Glutamatergic neuron (in vitro differentiated cells): ENCODE measurements at places on chromosomes 12 and 14. TPM values are rescaled to one million over a fixed set of nuclear protein-coding genes. Genes with fewer than 3 reads are reported as not detected.

The RPGRIP1 gene
- not detected for total RNA-seq

The KRT85 gene
- not detected for total RNA-seq

The SNW1 gene
- 71.8 TPM for total RNA-seq

The TEAD4 gene
- 3.8 TPM for total RNA-seq

The NEUROD4 gene
- 206 TPM for total RNA-seq

The TEX52 gene
- total RNA-seq = not detected

The SLC25A21 gene
- total RNA-seq = 0.91 TPM

The CMTM5 gene
- not detected for total RNA-seq

The TAS2R46 gene
- 3.3 TPM for total RNA-seq

DNA sequence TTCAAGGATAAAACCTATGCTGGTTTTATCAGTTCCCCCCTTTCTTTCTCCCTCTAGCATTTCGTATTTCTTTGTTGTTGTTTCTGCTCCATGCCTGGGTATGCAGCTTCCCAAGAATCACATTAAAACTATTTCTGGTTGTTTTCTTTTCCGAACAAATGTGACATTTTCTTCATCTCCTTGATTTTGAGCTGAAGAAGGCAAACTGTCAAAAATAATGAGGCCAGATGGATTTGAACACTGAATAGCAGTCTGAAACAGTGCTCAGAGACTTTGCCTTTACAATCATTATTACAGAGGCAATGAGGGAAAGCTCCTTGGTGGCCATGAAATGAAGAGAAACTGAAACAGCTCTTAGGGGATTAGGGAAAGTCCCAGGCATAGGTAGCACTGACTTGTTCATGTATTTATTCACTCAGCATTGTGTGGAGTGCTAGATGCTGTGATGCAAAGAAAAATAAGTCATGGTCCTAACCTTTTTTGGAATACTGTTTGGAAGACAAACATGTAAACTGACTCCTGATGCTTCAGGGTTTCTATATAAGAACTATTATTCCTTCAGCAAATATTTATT, 319.5 kb downstream of the FUT8 start:
- H3K4me3 ChIP-seq = no peak overlapping the region
- H3K36me3 ChIP-seq = peaks cover 9% of the 10 kb centered on the region
- no peak overlapping the region for H3K27ac ChIP-seq
- DNase-seq = no peak
- H3K4me1 ChIP-seq = peaks cover 2% of the 10 kb centered on the region

DNA sequence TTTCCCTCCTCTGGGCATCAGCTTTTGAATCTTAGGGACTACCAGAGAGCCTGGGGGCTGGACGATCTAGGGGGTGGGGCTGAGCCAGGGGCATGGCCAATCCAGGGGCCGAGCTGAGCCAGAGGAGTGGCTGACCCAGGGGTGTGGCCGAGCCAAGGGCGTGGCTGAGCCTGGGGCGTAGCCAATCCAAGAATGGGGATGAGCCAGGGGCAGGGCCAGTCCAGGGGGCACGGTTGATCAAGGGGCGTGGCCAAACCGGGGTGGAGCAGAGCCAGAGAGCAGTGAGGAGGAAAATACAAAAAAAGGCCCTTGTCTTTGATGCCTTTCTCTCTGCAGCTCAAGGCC, 219.3 kb upstream of the NOS1 start:
- no peaks in the 10 kb centered on the region for H3K36me3 ChIP-seq
- H3K27ac ChIP-seq = no peak overlapping the region
- no peak overlapping the region for H3K4me3 ChIP-seq
- H3K27me3 ChIP-seq = peaks cover 2% of the 10 kb centered on the region
- DNase-seq = peak; percentile 71

- DNase-seq = no peak
- H3K4me1 ChIP-seq = peaks cover 2% of the 10 kb centered on the region
- H3K27ac ChIP-seq = no peak overlapping the region
- H3K27me3 ChIP-seq = no peaks in the 10 kb centered on the region
- no peak overlapping the region for H3K4me3 ChIP-seq
- no peaks in the 10 kb centered on the region for H3K36me3 ChIP-seq
Observed at GRCh38 chr12:103824845-103825244, 16.2 kb downstream of the NT5DC3 start.

- no peak for DNase-seq
- peaks cover 4% of the 10 kb centered on the region for H3K36me3 ChIP-seq
- H3K27ac ChIP-seq = no peak overlapping the region
- no peak overlapping the region for H3K4me3 ChIP-seq
- H3K27me3 ChIP-seq = no peaks in the 10 kb centered on the region
Observed at GRCh38 chr14:75531660-75532317, 9.5 kb downstream of the BATF start.

DNA sequence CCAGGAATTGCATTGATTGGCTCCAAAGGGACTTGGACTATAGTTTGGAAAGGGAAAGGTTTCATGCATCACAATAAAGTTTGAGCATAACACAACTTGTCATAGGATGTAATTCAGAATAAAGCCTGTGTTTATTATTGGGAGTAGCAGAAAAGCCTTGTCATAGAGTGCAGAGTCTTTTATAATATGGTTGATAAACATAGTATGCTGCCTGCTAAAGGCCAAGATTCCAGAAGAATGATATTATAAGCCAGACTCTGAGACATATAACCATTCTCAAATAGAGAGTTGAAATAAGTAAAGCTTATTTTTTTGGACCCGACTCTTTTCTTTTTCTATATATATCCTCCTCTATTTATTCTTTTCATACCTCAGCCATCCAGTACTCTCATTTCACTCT, 207.3 kb downstream of the LRIG3 start:
- no peaks in the 10 kb centered on the region for H3K27me3 ChIP-seq
- no peak for DNase-seq
- no peaks in the 10 kb centered on the region for H3K36me3 ChIP-seq
- H3K4me3 ChIP-seq = no peak overlapping the region
- no peaks in the 10 kb centered on the region for H3K4me1 ChIP-seq

DNA sequence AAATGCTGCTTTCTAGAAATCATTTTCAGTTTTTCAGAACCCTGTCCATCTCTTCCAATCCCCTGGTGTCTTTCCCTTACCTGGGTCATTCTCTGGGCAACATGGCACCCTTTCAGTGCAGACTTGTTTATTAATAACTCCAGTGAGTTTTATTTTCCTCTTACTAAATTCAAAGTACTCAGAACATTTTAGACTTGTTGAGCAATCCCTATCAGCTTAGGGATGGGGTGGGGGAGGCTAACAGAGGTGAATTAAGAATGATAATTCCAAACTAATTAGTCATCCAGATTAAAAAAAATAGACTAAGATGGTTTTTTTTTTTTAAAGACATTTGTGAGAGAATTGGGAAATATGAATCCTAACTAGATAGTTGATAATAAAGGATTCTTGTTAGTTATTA, 10.7 kb downstream of the GPRC5A start:
- no peak overlapping the region for H3K27ac ChIP-seq
- H3K4me3 ChIP-seq = no peak overlapping the region
- H3K4me1 ChIP-seq = no peaks in the 10 kb centered on the region
- H3K27me3 ChIP-seq = no peaks in the 10 kb centered on the region
- DNase-seq = no peak

GRCh38 chr14:44895716-44896115, 66.0 kb downstream of the KLHL28 start:
- H3K4me1 ChIP-seq = no peaks in the 10 kb centered on the region
- no peaks in the 10 kb centered on the region for H3K36me3 ChIP-seq
- no peak for DNase-seq
- H3K27me3 ChIP-seq = no peaks in the 10 kb centered on the region

GRCh38 chr12:30925607-30926242, 823 bp upstream of the TSPAN11 start:
- peaks cover 12% of the 10 kb centered on the region for H3K27me3 ChIP-seq
- H3K36me3 ChIP-seq = no peaks in the 10 kb centered on the region
- no peak for DNase-seq
- peak overlapping the region; percentile 81 for H3K4me3 ChIP-seq
- peaks cover 53% of the 10 kb centered on the region for H3K4me1 ChIP-seq
- peak overlapping the region; percentile 41 for H3K27ac ChIP-seq

- peaks cover 3% of the 10 kb centered on the region for H3K4me1 ChIP-seq
- peak; percentile 43 for DNase-seq
- no peak overlapping the region for H3K27ac ChIP-seq
- H3K36me3 ChIP-seq = peaks cover 7% of the 10 kb centered on the region
Observed at GRCh38 chr12:113519464-113520307, 48.0 kb upstream of the LHX5 start.

DNA sequence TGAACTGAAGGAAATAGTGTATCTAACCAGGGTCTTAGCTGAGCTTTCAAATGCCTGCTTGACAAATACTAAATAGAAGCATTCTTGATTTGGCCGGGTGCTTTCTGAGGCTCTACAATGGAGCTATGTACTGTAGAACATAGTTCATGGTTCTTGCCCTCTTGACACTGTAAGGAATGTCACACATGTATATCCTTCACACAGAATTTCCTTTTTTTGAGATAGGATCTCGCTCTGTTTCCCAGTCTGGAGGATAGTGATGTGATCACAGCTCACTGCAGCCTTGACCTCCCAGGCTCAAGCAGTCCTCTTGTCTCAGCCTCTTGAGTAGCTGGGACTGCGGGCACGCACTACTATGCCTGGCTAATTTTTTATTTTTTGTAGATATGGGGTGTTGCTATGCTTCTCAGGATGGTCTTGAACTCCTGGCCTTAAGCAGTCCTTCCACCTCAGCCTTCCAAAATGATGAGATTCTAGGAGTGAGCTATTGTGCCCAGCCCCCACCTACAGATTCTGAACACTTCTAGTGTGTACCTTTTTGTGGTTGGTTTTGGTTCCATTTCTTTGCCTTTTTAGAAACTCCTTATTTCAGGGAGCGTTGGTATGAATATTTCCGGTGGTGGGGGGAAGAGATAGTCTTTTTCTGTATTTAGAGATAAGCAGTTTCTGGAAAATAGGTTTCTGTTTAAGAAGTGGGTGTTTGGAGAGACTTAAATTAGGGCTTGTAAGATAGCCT, 4.2 kb downstream of the MLXIP start:
- peaks cover 7% of the 10 kb centered on the region for H3K36me3 ChIP-seq
- peaks cover 47% of the 10 kb centered on the region for H3K4me1 ChIP-seq
- peak overlapping the region; percentile 91 for H3K4me3 ChIP-seq

DNA sequence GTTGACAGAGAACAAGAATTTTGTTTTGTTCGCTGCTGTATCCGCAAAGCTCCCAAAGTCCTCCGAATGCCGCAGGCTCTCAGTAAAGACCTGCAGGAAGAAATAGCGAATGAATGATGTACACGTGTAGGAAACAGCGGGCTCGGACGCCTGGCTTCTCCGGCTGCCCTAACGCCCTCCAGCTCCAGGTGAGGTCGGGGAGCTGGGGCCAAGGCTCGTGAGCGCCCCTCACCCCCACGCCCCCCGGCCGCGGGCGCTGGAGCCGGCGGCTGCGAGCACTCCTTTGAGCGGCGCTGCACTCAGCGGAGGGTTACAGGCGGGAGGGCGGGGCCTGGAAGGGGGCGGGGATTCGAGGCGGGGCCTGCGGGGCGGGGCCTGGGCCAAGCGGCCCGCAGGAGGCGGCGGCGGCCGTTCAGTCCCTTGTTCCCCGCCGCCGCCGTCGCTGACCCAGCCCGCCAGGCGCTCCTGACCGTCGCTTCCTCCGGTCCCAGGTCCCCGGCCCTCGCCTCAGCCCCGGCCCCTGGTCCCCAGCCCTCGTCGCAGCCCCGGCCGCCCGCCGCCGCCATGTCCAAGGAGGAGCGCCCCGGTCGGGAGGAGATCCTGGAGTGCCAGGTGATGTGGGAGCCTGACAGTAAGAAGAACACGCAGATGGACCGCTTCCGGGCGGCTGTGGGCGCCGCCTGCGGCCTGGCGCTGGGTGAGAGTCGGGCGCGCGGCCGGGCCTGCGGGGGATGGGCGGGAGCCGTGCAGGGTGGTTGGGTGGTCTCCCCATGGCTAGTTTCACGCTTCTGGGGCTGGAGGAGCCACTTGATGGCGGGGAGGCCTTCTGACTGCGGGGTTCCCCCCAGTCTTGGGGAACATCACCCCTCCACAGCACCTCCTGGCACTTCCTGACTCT, at the start of gene AACS:
Gene AACS (plus strand): TSS at position 415 of the 898 bp plus-strand sequence. CDS start 150 bp downstream, at position 565.
- H3K4me3 ChIP-seq = peak within 1 kb of the TSS; percentile 95
- H3K4me1 ChIP-seq = peaks cover 16% of the 10 kb centered on the region
- peaks cover 8% of the 10 kb centered on the region for H3K27me3 ChIP-seq
